ENCODE measurements at places on chromosomes 4 and X.

GRCh38 chrX:154025230-154025629 is 5.5 kb upstream of the IRAK1 start:
- DNase-seq: no peak

- DNase-seq: no peak
These were observed 186.2 kb downstream of the ANKRD50 start for GRCh38 chr4:124526331-124526730.

DNA sequence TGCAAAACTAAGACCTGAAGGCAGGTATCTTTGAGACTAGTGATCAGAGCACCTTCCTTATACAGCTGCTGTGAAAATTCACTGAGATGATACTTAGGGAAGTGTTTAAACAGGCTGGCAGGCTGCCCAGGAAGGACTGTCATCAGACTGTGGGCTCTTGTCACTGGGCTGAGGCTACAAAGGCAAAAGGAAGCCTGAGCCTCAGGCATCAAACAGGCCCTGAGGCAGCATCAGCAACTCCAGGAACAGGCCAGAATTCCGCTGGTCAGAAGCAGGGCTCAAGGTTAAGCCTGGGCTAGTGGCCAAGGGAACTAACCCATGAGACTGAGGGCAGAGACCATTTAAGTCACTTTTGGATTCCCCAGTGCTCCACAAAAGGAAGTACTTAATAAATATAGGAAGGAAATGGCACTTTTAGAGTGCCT is 12.8 kb downstream of the PJA1 start:
- DNase-seq: no peak

GRCh38 chrX:13825178-13825762 is 8.4 kb upstream of the GPM6B start:
- DNase-seq: no peak

DNA sequence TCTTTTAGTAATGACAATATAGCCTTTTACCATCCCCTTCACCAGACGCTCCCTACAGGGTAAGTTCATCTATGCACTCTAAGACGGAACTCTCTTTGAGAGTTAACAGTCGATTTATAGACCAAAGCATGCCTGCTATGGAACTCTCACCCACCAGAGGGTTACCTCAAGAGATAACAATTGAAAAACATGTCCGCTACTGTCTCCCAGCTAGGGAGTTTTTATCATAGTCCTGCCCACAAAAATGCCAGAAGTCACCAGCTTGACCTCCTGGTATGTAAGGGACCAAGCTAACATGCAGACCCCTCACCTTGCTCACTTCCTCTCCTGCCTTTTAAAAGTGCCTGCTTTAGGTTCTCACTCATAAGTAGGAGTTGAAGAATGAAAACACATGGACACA is 16.7 kb upstream of the YTHDC1 start:
- no peak for DNase-seq

DNA sequence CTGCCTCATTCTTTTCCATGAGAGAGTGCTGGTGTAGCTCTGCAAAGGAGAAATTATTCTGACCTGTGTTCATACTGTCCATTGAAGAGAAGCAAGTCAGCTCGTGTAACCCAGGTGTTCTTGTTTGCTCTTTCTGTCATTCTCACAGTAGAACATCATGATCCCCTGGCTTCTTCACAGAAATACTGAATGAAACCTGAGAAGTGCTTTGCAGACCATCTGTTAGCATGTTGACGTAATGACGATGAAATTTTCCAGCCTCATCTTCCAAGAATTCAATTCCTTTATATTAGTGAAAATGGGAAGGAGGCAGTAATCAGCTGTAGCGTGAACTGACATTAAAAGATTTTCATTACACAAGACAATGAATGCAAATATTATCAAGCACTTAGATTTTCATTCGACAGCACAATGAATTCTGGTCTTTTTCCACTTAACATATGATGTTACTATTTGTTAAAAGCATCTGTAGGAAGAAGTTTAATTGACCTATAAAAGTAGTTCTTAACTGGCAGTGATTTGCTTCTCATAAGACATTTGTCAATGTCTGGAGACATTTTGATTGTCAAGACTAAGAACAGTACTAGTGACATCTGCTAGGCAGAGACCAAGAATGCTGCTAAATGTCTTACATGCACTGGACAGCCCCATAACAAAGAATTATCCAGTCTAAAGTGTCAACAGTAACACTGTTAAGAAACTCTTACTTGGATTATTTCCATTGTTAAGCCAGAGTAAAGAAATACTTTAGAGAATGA is 246.3 kb downstream of the BANK1 start:
- DNase-seq: no peak

GRCh38 chrX:70411475-70411874 is 11.6 kb upstream of the GDPD2 start:
- no peak for DNase-seq

GRCh38 chr4:128880662-128881061 is 71.2 kb downstream of the JADE1 start:
- no peak for DNase-seq
